ENCODE measurements at places on chromosomes 16 and 17.

GRCh38 chr17:22277595-22277994 is 585.3 kb downstream of the KCNJ18 start:
- DNase-seq, result no peak

DNA sequence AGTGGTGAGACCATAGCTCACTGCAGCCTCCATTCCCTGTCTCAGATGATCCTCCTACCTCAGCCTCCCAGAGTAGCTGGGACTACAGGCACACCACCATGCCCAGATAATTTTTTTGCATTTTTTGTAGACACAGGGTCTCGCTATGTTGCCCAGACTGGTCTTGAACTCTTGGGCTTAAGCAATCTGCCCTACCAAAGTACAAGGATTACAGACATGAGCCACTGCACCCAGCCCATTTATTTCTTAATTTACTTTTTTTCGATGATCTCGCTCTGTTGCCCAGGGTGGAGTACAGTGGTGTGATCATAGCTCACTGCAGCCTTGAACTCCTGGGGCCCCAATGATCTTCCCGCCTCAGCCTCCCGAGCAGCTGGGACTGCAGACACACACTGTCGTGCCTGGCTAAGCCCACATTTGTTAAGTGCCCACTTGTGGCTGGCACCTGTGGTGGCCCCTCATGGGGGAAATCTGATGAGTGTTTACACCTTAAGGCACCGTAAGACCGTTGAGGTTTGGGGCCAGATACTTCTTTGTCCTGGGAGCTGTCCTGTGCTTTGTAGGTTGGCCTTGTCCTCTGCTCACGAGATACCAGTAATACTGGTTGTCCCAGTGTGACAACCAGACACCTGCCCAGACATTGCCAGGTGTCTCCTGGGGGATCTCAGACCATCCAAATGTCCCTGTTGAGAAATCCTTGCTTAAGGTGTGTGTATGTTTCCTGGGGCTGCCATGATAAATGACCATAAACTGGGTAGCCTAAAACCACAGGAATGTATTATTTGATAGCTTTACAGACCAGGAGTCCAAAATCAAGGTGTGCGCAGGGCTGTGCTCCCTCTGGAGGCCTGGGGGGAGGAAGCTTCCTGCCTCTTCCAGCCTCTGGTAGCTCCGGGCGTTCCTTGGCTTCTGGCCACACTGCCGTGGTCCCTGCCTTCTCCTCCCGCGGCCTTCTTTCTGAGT is 141.4 kb upstream of the GSE1 start:
- no peak for DNase-seq

DNA sequence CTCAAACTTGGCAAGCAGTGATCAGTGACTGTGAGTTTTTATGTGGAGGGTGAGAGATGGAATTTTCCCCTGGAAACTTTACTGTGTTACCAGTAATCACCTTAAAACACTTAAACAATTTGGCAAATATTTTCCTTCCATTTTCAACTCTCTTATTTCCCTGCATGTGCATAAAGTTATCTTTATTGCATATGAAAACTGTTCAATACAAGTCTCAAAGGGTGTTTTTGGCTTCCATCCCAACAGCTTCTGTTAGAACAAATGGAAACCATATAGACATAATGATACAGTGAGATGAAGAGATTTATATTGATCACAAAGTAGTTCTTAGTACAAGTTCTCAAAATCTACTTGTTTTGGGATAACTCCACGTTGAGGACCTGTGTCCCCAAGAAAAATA is 36.4 kb upstream of the TANGO6 start:
- DNase-seq, result no peak

DNA sequence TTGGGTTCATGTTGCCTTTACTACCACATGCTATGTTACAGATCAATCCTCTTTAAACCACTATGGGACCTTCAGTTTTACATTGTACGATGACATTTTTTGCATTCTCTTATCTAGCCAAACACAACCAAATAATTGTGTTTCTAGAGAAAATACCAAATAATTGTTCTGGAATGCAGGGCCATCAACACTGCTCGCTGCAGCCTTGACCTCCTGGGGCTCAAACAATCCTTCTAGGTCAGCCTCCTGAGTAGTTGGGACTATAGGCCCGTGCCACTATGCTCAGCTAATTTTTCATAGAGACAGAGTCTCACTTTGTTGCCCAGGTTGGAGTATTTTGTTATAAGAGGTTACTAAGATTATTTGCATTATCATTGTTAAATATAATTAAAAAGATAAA is 237.5 kb upstream of the PMFBP1 start:
- DNase-seq, result no peak

DNA sequence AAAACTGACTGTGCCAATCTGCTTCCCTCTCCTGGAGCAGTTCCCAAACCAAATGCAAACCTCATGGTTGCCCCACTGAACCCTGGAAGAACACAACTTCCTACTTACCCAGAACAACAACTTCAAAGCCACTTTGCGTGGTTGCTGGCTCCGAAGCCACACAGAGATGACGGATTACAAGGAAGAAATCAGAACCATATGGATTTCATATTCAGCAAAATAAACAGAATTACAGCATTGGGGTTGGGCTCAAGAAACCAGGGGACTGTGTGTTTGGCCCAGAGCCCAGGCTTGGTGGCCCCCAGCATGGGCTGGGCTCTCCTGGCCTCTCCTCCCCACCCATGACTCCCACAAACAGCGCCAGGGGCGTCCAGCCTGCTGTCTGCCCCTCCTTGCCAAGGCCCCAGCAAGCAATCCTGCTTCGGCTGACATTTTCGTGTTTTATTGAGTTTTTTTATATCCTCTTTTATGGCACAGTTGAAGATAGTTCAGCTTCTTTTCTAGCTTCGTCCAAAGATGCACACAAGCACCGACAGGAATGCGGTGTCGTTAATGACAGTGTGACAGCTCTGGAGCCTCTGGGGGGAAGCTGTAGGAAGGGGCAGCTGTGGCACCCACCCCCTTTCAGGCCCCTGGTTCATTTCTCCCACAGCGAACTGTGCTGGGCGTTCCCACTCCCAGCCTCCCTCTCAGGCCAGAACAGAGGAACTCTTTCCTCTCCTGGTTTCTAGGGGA is 137.1 kb downstream of the GAS7 start:
- peak; percentile 82 for DNase-seq

- no peak for DNase-seq
Measured at GRCh38 chr17:80029258-80029974, 6.3 kb downstream of the TBC1D16 start.

- DNase-seq, result peak; percentile 57
Measured at GRCh38 chr17:80732268-80732667, 187.6 kb downstream of the RPTOR start.

DNA sequence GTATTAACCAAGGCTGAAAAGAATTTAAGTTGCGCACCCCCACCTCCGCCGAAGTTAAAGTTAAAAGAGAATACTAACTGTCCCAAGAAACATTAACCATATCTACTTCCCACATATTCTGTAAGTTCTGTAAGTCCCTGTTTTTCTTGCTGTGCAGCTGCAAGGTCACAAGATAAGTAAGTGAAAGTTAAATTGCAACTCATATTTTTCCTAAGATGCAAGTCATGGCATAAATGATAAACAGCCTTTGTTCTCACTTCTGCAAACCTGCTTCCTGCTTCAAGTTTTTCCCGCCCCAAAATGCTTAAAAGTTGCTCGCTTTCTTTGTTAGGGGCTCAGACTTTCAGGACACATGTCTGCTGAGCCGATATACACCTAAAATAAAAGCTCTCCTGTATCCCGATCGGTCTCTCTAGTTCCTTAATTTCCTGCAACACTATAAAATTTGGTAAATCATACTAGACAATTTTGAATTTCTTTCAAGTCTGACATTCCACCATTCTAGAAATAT is 32.6 kb upstream of the ABCA9 start:
- no peak for DNase-seq

DNA sequence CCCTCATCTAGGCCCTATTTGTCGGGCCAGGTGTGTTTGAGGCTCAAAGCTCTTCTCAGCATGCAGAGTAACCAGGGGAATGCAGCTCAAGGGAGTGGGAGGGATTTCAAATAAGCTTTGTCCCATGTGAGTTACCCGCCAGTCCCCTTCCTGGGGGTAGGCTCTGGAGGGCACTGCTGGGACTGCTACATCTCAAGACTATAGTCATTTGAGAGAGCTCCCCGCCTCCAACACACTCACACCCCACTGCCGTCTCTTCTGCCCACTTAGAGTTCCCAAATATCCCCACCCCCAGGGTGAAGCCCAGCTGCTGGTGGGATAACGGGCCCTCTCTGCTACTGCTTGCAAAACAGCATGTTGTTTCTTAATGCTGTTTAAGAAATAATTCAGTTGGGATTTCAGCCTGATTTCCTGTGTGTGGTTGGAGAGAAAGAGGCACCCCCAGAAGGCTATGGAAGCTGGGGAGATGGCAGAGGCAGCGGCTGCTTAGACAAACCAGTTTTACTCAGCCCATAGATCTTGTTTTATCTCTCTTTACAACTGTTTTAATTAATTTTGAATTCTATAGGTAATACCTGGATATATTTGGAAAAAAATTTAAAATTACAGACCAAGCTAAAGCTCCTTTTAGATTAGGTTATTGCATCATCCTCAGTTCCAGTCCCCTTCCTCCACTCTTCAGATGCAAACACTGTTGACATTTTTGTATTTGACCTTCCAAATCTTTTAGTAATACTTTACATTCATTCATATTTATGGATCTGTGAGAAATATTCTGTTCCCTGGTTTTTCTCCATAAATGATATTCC is 4.1 kb upstream of the MPO start:
- no peak for DNase-seq

DNA sequence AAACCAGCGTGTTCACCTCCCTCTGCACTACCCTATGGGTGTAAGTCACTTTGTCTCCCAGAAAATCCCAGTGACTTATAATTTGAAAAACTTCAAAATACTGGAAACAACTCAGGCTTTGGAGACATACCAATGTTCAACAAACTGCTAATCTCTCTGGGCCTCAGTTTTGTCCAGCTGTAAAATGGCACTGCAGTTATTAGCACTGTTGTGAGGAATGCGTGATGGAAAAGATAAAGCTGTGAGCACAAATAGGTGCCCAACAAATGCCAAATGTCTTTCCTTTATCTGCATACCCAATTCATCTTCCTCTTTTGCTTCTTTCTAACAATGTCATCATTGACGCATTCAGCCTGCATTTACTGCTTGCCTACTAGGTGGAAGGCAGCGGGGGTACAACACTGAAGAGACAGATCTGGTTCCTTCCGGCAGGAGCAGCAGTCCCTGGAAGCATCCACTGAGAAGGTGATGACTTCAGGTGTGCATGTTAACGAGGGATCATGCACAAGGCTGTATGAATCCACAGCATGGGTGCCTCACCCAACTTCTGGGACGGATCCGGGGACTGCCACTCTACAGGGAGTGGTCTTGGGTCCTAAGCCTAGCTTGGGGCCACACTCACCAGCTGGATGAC is 63.4 kb downstream of the CYTH1 start:
- no peak for DNase-seq

GRCh38 chr17:73404246-73404645 is 92.4 kb upstream of the CDC42EP4 start:
- no peak for DNase-seq

- DNase-seq, result no peak
Measured at GRCh38 chr17:35683591-35683990, 47.8 kb upstream of the RASL10B start.

DNA sequence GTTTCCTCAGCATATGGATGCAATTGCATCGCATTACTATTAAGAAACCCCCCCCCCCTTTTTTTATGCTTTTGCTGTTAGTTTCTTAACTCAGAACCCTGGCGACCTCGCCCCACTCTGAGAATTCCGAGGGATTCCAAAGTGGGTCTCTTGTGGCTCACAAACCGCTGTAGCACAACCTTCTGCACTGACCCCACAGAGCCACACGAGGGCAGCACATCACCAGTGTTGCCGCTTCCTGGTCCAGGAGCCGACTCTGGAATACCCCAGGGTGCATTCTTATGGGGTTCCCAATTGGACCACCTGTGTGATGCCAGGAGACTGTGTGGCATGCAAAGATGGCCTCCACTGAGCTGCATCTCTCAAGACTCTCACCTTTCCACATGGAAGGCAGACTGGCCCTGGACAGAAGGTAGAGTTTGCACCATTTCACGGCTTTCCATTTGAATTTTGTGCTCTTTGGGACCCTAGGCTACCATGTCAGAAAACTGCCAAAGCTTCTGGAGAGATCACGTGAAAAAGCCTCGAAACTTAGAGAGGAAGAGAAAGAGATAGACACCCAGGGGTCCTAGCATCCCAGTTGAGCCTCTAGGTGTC is 432.7 kb upstream of the ASIC2 start:
- DNase-seq, result no peak

DNA sequence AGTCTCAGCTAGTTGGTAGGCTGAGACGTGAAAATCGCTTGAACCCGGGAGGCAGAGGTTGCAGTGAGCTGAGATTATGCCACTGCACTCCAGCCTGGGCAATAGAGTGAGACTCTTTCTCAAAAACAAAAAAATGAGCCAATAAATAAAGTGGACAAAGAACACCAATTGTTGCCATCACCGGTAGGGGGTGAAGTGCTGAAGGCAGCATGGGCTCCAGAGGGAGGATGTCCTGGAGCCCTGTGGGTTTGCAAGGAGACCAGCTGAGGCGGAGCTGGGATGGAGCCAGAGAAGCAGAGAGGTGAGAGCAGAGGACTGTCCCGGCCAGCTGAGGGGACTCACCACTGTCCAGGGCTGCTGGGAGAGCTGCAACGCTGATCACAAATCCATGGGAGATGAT is 13.8 kb downstream of the CHST6 start:
- DNase-seq, result no peak

- no peak for DNase-seq
Measured at GRCh38 chr17:78272181-78272913, 40.9 kb downstream of the TMEM235 start.

- DNase-seq, result no peak
Measured at GRCh38 chr17:64599187-64599676, 62.9 kb downstream of the SMURF2 start.

- no peak for DNase-seq
Measured at GRCh38 chr17:34141590-34141989, 113.5 kb upstream of the CCL2 start.

DNA sequence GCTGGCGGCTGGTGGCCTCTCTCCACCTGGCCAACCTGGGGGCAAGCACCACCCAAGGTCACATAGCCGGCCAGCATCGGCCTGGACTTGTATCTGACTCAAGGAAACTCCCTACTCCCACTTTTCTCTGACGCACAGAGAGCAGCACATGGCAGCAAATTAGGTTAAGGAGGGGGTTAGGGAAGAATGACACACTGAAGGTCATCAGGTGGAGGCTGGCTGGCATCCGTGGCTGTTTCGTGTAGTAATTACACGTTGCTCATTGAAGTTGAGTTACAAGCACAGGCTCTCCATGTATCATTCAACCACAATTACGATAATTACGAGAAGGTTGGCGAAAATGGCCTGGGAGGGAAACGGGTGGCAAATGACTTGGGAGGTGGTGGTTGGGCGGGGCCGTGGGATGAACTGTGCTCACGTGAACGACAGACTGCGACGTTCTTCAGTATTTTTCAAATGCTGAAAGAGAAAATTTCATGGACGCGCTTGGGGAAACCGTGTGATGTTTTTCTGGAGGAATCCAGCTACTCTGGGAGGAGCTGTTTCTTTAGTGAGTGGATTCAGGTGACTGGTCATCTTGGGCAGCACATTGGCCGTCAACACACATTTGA is 4.0 kb upstream of the METRNL start:
- DNase-seq, result no peak

GRCh38 chr17:35981908-35982330 is 622 bp upstream of the CCL16 start:
- DNase-seq, result no peak

- DNase-seq, result peak; percentile 54
Measured at GRCh38 chr17:19867329-19868078, at the start of gene ULK2. TSS of gene ULK2 (minus strand) at chr17:19867936. CDS start at chr17:19867417, 519 bp downstream.

- DNase-seq, result peak; percentile 89
Measured at GRCh38 chr17:40068917-40069750, 6.4 kb downstream of the THRA start.
